Small intestine (tissue), 16 donors: ENCODE measurements at places on chromosomes 5 and 9.

- no peak for DNase-seq
These were observed 619 bp upstream of the APC start for GRCh38 chr5:112737070-112737462.

GRCh38 chr9:136614372-136614922 lies 48.3 kb upstream of the EGFL7 start:
- DNase-seq: no peak

GRCh38 chr5:1789834-1790471 lies 9.7 kb downstream of the MRPL36 start:
- DNase-seq: no peak

DNA sequence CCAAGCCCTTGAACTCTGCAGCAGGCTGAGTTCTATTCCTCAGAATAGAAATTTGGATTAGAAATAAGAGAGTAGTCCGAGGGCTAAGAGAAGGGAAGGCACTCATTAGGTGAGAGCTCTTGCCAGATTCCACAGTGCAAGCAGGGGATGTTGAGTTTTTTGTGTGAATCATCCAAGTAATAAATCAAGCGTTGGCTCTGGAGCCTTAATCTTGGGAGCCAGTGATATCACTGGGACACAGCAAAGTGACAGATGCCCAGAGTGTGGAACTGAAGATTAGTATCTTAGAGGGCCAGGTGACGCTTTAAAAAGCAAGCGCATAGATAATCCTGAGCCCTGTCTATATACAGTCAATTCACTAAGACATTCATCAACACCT lies 60.3 kb downstream of the FOXD1 start:
- DNase-seq: no peak

DNA sequence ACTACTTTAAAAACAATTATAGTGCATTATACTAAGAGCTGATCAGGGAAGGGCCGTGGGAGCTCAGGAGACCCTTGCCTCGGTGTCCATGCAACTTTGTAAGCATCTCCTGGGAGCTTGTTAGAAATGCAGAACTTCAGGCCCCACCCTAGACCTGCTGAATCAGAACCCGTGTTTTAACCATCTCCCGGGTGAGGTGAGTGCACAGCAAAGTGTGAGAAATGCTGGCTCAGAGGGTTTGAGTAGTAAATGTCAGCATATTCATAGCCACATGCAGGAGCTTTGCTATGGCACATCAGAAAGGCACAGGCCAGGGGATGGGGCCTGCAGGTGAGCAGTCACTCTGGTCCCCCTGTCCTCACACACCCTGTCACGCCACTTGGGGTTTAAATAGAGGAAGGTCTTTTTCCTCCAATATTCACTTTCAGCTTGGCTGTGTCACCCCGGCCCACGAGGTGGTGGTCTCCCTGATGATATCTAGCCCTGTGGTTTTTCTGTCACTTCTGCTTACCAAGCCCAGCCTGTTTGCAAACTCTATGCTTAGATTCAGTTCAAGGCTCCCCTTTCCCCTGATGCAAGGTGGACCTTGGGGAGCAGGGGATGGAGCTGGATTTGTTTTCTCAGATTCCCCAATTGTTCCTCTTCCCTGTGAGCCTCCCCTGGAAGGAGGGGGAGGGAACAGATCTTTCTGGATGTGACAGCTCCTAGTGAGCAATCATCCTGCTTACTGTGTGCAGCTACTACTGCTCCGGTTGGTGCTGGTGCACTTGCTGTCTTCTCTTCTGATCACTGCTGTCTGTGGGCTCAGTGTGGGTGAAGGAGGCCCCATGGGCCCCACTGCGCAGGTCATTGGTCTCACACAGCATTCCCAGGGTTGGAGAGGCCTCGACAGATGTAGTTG lies 51.8 kb upstream of the TGFBR1 start:
- no peak for DNase-seq

DNA sequence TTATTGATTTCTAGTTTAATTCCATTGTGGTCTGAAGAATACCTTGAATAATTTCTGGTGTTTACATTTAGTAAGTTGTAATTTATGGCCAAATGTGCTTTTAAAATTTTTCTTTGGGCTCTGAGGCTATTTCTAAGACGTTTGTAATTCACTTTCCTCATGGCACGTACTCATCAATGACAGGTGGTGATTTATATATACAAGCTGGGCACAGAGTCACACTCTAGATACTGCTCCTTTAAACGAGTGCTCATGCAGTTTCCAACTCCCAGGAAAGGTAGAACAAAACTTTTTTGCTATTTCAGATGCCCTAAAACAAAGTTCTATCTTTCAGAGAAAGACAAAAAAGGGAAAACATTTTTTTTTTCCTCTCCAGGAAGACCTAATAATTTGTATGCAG lies 146.9 kb downstream of the AUH start:
- DNase-seq: no peak

DNA sequence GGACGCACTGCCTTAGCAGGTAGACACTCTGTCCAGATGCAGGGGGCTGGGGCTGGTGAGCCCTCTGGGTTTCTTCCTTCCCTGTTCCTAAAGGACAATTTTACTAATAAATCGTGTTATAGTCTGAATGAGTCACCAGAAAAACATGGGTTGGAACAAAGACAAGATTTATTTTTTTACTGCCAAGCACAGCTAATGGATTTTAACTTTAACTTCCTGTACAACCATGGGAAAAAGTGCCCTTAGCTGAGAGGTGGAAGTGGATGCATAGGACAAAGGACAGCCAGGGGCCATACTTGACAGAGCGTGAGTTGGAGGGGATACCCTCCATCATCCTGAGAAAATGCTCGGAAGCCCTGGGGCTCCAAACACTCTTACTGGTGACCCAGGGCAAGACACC lies 300.7 kb downstream of the MSX2 start:
- DNase-seq: no peak

GRCh38 chr9:19799784-19800183 lies 10.9 kb upstream of the SLC24A2 start:
- no peak for DNase-seq

- DNase-seq: no peak
These were observed 361.2 kb upstream of the TARS1 start for GRCh38 chr5:33079548-33079947.

DNA sequence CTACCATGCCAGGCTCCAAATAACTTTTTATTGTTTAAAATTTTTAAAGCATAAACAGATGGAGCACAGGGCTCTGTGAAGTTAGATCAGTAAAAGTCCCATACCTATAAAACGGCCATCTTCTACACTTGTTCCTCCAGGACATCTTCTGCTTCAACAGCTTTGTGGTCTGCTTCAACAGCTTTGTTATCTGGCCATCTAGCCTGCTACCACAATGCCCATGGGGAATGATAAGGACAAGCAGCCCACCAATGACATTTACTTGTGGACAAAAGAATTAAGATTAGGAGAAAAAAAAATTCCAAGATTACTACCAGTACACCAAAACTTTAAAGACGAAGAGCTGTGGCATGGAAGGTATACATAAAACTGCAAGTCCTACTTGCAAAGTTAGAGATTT lies 2.2 kb upstream of the VPS13A start:
- no peak for DNase-seq

GRCh38 chr9:26260238-26260637 lies 582.0 kb upstream of the TUSC1 start:
- DNase-seq: no peak

DNA sequence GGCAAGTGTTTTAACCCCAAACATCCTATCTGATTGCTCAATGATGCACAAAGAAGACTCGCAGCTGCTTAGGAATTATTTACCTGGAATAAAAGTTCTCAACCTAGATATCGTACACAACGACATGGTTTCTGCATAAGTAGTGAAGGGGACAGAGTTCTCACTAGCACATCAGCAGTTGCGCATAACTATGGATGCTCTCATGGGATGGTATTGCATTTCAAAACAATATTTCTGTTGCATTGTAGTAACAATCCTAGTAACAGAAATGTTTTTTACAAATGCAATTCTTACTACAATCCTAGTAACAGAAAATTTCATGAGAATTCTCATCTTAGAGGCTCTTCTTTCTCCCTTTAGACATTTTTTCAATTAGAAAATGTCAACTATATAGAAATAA lies 94.5 kb upstream of the MINAR2 start:
- DNase-seq: no peak

DNA sequence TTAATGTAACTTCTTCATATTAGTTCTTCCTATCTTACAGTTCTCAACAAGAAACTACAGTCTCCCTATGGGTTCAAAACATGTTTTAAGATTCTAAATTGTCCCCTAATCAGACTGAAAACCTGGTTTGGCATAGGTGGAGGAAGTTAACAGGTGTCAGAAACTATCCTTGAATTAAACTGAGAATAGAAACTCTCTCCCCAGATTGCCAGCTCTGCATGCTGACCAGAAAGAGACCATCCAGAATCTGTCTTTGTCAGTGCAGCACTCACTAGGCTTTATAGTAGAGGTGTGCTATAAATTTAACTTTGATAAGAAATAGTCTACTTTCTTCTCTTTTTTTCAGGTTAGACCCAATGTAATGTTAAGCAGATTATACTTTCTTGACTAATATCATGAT lies 63.8 kb downstream of the BNC2 start:
- DNase-seq: no peak

DNA sequence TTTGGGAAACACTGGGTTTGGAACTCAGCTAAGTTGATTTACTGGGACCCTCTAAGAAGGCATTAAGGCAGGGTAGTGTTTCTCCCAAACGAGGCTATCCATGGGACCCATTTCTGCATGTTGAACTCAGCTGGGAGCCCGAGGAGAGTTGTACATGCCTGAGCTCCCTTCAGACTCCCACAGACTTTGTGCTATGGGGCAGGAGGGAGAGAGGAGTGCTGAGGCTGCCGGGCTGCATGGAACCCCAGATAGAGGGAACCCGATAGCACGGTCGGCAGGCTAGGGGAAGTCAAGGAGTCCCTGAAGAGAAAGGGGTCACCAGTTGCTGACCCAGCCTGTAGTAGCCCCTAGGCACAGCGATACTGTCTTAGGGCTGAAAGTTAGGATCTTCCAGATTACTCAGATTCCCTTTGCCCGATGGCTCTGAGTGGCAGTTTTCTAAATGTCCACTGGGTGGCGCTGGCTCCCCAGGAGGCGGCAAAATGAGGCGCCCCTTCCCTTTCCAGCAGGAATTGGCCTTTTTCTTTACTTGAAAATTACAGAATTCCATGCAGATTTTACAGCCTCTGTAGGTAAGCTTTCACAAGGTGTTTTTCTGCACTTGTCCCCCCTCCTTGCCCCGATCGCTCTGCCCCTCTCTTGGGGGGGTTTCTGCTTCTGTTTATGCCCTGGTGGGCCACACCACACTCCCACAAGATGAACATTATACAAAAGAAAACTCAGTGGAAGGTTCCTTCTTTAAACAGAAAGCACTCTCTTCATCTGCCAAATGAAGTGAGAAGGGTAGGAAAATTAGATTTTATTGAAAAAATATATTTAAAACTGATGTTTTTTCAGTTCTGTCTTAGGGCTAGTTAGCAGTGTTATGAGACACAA lies 17.8 kb downstream of the NANS start:
- DNase-seq: peak; percentile 87

DNA sequence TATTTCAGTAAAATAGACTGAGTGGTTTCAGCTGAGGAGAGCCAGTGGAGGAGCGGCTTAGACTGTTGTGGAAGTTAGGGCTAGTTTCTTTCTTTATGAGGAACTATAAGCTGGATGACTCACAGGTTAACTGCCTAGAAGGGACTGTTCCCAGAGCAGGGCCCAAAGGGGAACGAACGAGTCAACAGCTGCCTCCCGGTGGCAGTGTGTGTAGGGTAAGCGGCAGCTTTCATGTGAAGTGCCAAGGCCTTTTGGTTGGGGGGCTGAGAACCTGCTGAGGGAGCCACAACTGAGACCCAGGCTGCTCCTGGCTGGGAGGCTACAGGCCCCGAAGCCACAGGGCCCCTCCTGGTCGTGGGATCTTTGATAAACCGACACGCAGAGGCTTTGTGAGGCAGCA lies 7.0 kb downstream of the SQSTM1 start:
- DNase-seq: peak; percentile 75

DNA sequence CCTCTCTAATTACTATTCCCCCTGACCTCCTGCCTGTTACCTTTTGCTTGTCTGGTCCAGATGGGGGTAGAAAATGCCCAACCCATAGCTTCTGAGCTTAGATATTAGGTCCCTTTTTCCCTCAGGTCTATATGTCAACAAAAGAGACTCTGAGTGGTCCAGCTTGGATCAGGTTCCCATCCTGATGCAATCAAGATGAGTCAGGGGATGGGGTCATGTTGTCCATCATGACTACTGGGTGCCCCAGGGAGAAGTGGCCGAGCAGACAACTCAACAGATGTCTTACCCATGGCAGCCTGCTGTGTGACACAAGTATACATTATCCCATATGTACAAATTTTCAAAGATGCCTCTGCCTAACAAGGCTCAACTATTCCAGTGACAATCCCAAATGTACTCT lies 9.1 kb upstream of the ANKH start:
- no peak for DNase-seq

- peak; percentile 57 for DNase-seq
These were observed 9.3 kb upstream of the RNF145 start for GRCh38 chr5:159218595-159219023.

DNA sequence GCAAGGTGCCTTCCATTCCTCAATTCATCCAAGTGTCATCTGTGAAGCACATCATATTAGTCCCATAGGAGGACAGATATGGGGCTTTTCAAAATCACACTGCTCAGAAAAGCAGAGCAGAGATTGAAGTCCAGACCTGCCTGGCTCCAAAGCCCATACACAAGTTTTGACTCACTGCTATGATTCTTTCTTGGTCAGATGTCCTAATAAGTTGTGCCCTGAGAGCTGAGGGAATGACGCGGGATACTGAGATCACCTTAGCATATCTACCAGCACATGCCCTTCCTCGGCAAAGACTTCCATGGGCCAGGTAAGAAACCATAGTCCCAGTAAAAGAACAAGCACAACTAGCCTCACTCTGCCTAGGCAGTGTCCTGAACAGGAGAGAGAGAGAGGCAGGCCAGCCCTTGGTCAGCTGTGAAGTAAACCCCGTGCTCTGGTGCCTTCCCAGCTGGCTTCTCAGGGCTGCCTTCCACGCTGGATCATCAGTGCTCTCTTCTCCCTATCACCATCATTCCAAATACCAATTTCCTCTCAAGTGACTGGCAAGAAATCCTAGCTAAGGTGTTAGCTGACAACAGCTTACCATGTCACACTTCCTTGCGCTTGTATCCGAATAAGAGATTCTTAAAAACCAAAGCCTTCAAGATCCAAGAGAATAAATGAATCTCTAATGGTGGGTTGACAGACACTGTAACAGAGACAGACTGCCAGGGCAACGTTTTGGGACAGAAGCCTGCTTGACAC lies 73.2 kb downstream of the SIL1 start:
- DNase-seq: no peak

DNA sequence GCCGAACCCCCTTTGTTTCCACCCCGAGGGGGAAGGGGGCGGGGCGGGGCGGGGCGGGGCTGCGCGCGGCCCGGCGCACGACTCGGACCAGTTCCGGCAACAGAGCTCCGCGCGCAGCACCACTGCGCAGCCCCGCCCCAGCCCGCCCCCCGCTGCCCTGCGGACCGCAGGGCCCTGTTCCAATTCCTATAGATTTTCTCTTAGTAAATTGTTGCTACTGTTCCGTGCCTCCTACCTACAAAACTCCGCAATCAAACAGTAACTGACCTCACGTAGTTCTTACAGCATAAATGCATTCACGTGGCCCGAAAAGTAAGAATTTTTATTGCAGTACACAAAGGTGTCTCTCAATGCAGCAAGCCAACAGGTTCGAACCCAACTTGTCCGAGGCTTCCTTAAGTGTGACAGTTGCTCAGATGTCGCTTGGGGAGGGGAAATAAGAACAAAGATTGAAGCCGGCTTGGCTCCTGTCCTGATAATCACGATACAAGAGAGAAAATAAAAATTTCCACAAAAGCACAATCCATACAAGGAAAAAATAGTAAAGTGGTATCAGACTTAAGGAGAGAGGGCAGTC lies 1.2 kb upstream of the RNF38 start:
- DNase-seq: peak; percentile 79

GRCh38 chr5:51881901-51882300 lies 498.7 kb downstream of the ISL1 start:
- DNase-seq: no peak

GRCh38 chr5:157109744-157110143 lies 900 bp upstream of the HAVCR2 start:
- peak; percentile 33 for DNase-seq
